ENCODE measurements at places on chromosomes 4 and X.

GRCh38 chrX:86016139-86016538 is 31.2 kb downstream of the CHM start:
- DNase-seq = no peak

GRCh38 chrX:148917441-148917840 is 417.0 kb downstream of the AFF2 start:
- no peak for DNase-seq

DNA sequence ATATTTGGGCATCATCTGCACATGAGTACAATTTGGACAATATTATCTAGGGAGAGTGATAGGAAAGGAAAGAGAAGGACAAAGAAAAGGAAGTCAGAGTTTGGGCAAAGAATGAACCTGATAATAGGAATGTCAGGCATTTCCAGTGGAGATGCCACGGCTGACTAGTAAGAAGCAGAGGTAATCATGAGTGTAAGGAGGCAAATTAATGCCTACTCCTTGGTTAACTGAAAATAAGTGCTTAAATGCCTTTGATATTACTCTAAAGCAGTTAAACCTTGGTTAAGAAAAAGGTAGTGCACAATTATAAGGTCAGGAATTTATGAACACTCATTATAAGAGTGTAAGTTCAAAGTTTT is 99.2 kb upstream of the DDIT4L start:
- no peak for DNase-seq

- DNase-seq = no peak
Measured at GRCh38 chr4:119050527-119051090, 85.0 kb upstream of the MYOZ2 start.

DNA sequence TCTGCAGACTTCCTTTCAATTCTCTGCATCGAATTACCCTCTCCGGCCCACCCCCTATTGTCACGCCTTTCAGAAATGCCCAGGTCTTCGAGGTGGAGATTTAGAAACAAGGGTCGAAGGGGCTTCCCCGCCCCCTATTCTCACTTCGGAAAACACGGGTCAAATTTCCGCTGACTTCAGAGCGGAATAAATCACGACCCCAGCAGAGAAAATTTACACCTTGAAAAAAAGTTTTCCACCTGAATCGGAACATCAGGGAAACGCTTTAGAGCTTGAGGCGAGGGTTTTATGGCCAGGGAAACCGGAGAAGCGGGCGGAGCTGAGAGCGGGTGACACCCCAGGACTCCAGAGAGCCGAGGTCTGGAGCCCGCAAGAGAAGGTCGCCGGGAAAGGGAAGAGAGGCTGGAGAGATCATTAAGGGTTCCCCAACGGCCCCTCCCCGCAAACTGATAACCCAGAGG is 1.6 kb downstream of the SHISA3 start:
- DNase-seq = no peak

GRCh38 chr4:78753091-78753490 is 23.1 kb upstream of the BMP2K start:
- no peak for DNase-seq

DNA sequence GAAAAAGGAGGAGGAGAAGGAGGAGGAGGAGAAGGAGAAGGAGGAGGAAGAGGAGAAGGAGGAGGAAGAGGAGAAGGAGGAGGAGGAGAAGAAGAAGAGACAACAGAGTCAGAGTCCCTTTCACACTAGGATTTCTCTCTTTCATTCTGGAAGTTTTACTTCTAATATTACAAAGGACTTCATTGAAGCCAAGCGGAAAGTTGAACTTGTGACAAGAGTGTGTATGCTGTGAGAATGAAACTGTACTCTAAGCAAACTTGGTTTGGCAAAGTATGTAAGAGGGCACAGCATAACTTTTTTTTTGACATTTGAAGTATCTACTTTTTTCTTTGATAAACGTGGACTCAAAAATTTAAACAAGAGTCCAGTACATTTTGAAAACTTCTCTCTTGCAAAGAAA is 48.0 kb downstream of the CXCL8 start:
- DNase-seq = no peak

DNA sequence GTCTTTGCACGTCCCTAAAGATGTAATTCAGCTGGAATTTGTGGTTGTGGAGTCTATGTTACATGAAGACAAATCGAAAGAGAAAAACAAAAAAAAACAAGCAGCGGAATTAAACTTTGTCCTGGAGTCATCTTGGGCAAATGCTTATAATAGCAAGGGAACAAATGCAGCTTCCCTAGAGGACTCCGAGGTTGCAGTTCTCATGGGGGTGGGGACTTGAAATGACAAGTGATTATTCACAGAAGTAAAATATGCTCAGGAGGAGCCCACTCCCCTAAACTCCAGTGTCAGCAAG is 362.4 kb downstream of the ARHGAP24 start:
- no peak for DNase-seq
